Stimulated activated CD8-positive, alpha-beta memory T cell treated with anti-CD3 and anti-CD28 coated beads, Interleukin-4, amount 100 ng/mL, for 1 hour (primary cell): ENCODE measurements at places on chromosomes 3 and 15.

GRCh38 chr15:48324949-48325348, 6.3 kb upstream of the DUT start:
- DNase-seq, result no peak

GRCh38 chr3:155455765-155456164, 162.3 kb upstream of the STRIT1 start:
- DNase-seq, result no peak

DNA sequence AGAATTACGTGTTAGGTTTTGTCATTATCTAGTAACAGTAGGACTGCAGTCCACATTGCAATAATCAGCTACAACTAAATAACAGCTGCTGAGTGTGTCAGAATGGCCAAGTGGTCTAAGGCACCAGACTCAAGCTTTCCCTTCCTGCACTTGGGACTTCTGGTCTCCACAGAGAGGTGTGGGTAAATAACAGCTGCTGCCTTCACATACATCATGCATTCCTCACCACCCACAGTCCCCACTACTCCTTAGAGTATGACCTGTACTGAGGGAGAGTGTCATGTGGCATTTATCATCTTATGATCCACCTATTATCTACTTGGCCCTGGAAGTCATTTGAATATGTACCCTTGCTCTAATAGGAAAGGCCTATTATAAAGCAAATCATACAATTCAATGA, 22.2 kb upstream of the ZMAT3 start:
- no peak for DNase-seq

DNA sequence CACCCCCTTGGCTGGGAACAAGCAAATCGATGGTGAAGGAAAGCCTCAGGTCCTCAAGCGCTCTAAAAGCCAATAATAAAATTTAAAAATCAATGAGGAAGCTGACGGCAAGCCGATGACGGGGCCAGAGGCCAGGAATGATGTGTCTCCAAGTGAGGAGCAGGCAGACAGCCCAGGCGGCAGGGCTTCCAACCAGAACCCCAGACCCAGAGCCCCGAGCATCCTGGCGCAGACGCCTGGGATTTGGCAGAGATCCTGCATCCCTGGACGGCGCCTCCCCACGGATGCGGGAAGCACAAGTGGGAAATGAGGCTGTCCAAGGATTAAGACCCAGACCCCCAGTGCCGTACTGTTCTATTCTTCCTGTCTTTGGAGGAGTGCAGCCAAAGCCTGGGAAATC, 123.0 kb upstream of the PROK2 start:
- DNase-seq, result no peak

DNA sequence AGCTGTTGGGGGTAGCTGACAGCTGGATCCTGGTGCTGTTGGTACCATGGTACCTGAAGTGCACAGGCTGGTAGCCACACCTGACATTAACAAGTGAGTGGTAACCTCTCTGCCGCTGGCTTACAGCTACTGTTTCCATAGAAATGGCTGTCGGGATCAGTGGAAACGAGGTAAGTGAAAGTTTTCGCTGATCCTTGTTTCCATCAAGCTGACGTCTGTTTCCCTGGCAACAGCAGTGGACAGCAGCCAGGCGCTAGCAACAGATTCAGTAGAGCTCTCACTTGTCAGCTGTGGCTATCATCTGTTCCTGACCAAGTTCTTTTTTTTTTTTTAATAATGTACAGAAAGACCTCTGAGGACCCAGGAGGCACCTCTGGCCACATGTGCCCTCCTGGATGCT, 166.2 kb downstream of the CHDH start:
- no peak for DNase-seq

GRCh38 chr15:90981681-90982080, 12.7 kb downstream of the PRC1 start:
- DNase-seq, result no peak

- DNase-seq, result no peak
Observed at GRCh38 chr15:86103825-86104224, 24.2 kb downstream of the AGBL1 start.

GRCh38 chr3:81958972-81959640, 197.7 kb upstream of the GBE1 start:
- DNase-seq, result no peak

DNA sequence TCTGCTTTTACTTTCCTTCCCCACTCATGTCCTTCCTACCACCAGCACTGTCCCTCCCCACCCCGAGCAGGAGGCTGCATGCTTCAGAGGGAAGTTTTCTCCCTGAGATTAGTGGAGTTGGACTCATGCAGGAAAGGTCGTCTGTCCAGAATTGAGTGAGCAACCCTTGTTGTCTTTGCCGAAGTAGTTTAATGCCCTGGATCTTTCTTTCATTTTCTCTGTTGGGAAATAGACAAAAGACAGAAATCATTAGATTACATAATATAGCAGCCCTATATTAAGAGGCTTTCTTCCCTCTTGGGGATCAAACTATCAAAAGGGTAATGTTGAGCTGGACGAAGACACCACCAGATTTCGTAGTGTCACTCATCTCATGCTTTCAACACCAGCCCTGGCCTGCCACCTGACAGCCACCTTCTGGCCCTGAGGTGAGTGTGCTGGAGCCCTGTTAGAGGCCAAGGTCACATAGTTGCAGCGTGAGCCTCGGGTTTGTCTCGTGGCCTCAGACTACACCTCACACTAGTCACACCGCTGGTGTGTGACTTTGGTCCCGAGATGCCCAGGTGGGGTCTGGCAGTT, 231.0 kb downstream of the ITPR1 start:
- no peak for DNase-seq

GRCh38 chr3:134601539-134602439, 49.0 kb downstream of the KY start:
- no peak for DNase-seq

DNA sequence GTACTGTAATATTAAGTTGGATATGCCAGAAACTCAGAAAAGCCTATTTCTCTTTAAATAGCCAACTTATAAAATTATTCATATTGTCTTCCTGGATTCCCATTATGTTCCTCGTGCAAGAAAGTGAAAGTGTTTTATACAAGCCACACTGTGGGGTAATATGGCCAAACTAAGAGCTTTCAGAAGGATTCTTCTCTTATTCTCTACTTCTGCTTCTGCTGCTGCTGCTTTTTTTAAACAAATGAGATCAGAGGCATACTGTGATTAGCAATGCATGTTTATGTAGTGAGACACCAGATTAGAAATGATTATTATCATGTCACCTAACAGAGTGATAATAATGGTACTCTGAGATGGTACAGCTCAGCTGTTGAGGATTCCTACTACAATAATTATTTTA, 1026.5 kb upstream of the CFAP20DC start:
- no peak for DNase-seq

- DNase-seq, result no peak
Observed at GRCh38 chr3:187185759-187186158, 11.5 kb upstream of the RTP1 start.

GRCh38 chr3:99246010-99246654, 344.6 kb upstream of the DCBLD2 start:
- no peak for DNase-seq

GRCh38 chr15:29734917-29735572, 87.2 kb downstream of the TJP1 start:
- no peak for DNase-seq

DNA sequence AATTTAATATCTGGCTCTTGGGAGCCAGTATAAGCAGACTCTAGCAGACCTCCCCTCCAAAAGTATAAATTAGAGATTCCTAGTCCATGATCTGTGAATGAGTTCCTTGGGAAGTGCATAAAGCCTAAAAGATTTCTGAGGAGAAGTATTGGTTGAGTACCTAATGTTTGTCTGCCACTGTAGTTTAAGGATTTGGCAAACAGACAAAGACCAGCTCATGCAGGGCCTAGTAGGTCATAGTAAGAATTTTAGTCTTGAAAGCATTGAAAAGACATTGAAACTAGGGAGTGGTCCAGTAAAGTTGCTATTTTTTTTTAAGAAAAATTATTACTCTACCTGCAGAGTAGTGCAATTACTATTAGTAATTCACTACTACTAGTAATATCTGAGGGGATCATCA, 67.5 kb downstream of the SPRED1 start:
- no peak for DNase-seq

DNA sequence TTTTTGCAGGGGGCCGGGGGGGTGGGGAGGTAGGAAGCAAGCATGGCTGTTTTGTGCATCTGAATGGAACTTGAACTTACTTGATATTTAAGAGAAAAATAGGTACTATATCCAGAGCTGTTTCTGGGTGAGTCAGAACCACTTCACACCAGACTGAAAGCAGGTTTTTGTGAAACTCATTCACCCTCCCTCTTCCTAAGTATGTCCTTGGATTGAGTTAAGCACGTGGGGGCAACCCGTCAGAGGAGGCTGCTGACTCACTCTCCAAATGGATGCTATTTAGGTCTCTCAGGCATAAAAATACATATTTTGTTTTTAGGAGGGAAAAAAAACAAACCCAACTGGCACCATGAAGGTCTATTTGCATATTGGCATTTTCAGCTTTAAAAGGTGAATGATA, 270.3 kb downstream of the RYR3 start:
- DNase-seq, result no peak

GRCh38 chr3:7793786-7794185, 707.8 kb upstream of the LMCD1 start:
- no peak for DNase-seq

DNA sequence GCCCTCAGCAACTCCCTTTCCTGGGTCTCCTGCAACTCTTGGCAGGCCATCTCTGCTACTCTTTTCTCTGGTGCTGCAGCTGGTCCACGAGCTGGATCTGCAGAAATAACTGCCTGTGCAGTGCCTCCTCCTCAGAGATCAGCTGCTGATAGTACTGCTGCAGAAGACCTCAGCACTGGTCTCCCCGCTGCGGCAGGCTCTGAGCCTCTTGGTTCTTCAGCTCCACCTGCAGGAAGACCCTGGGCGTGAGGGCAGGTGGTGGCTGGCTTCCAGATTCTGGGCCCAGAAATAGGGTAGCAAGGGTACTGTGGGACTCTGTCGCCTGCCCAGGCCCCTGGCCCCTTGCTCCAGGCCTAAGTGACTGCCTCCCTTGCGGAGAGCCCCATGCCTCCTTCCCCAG, 79.7 kb upstream of the C2CD4B start:
- DNase-seq, result no peak

DNA sequence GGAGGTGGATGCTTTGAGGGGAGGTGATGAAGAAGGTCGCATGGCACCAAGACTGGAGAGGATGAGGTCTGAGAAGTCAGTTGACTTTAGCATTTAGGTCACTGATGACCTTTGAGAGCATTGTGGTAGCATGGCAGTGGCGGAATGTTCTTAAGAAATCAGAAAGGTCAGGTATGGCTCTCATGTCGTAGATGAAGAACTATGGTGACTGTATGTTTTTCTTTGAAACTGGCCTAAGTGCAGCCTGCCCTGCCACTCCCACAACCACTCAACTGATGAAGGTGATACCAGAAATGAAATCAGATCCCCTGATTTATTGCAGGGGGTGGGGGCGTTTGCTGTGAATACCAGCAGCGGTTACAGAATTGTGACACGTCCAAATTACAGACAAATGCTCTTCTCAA, 102.6 kb downstream of the ITPR1 start:
- DNase-seq, result no peak

DNA sequence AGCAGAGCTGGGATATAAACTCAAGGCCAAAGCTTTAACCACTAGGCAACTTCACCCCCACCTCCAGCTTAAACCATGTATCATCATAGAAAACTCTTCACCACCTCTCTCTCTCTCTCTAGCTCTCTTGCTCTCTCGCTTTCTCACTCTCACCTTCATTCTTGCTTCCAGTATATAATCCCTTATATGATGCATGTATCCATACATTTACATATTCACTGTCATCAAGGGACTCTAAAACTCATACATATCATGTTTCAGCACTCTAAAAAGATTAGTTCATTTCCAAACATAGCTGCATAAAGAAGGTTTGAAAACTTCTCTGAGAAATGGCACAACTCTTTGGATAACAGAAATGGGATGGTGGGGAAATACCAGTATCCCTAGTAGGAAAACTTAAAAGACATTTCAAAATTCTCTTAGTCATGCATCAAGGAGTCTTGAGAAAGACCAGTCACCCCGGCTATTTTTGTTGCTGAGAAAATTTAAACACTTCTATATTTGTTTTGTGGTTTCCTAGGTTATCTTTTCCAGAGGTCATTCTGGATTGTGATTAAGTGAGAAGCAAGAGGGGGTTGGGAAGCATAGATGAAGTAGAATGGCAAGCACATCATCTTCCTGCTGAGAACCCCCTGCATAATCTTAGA, 447.8 kb upstream of the THBS1 start:
- DNase-seq, result no peak

- no peak for DNase-seq
Observed at GRCh38 chr3:111069974-111070771, 1.4 kb upstream of the NECTIN3 start.

GRCh38 chr3:173938159-173938558, 540.6 kb downstream of the NLGN1 start:
- DNase-seq, result no peak

DNA sequence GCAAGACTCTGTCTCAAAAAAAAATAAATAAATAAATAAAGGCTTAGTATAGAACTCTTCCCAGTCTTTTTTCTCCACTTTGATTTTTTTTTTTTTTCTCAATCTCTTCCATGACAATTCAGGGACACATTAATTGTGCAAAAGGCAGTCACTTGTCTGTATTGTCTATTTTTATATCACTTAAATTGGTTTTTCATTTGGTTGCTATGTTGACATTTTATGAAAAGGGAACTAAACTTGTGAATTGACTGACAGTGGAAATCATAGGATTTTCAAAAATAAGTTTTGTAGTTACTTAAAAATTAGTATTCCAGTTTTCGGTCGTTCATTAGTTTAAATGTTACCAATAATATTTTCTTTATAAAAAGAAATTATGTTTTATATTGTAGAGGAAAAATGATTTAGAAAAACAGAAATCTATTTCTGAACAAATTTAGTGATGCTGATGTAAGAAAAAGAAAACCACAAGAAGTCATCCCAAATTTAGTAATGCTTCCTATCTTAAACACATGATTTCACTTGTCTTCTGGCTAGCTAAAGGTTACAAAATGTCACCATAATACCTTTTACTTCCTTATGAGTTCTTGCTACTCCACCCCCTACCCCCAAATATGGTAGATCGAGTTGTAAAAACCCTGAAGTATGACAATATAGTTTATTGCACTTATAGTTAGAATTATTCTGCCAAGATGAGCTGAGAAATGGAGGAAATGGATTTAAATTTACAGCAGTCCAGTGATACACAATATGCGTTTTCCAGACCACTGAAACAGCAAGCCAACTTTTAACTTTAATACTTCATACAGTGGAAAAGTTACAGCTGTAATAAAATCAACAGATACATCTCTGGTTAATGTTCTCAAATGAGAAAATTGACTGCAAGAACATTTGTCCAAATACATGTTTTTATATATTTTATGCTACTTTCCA, 37.0 kb downstream of the PPARG start:
- DNase-seq, result no peak

GRCh38 chr3:46027021-46027705, at the start of gene XCR1:
Gene XCR1, minus strand, starts transcription at chr3:46027483. Its CDS starts 5,536 bp downstream, at chr3:46021947.
- no peak for DNase-seq
